ENCODE measurements at places on chromosomes 5 and 9.

GRCh38 chr9:114369216-114370130, 18.3 kb downstream of the AKNA start:
- no peak for DNase-seq

- DNase-seq, result no peak
Measured at GRCh38 chr5:16617274-16617968, 624 bp upstream of the RETREG1 start.

- DNase-seq, result peak; percentile 20
Measured at GRCh38 chr5:103041071-103041676, 78.8 kb downstream of the GIN1 start.

GRCh38 chr5:73499187-73499586, 945 bp downstream of the BTF3 start:
- no peak for DNase-seq

- no peak for DNase-seq
Measured at GRCh38 chr5:149778303-149779123, 48.4 kb downstream of the PPARGC1B start.

DNA sequence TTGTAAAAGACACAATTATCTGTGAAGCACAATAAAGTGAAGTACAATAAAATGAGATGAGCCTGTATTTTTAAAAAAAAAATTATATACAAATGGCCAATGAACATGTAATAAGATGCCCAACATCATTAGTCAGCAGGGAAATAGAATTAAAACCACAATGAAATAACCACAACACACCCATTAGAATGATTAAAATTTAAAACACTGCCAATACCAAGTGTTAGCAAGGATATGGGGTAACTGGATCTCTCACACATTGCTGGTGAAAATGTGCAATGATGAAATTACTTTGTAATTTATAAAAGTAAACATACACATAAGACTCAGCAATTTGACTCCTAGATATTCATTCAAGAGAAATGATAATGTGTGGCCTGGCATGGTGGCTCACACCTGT, 62.8 kb downstream of the SHOC1 start:
- no peak for DNase-seq

GRCh38 chr9:110700953-110701352, 32.4 kb downstream of the MUSK start:
- DNase-seq, result no peak

DNA sequence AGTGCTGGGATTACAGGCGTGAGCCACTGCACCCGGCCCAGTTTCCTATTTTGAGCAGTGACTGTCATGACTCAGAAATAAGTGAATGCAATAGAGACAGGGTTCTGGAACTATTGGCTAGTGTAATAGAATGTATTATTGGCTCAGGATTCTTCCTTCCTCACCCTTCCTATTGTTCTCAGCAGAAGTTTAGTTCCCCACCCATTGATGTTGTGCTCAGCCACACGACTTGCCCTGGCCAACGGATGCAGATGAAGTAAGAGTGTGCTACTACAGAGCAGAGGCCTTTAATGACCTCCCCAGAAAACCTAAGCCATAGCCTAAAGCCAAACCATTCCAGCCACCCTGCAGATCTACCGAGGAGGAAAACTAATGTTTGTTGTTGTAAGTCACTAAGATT, 287.9 kb downstream of the AGTPBP1 start:
- DNase-seq, result no peak

DNA sequence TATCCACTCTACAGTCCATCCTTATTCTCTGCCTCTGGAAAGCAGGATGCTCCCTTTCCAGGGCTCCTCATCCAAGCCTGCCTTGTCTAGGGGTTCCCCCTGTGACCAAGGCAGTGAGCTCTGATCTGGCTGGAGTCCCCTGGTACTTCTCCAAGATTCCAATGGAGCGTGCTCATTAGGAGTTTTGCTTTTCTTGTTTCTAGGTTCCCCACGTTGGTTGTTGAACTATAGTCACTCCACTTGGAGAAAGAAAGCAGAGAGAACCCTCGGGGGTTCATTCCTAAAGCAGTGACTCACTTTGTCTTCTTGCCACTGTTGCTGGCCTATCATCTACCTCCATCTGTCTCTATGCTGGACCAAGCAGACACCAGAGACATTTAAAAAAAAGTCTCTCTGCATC, 192.6 kb downstream of the TLE4 start:
- no peak for DNase-seq

- DNase-seq, result no peak
Measured at GRCh38 chr9:78443946-78444345, 147.0 kb downstream of the PSAT1 start.

DNA sequence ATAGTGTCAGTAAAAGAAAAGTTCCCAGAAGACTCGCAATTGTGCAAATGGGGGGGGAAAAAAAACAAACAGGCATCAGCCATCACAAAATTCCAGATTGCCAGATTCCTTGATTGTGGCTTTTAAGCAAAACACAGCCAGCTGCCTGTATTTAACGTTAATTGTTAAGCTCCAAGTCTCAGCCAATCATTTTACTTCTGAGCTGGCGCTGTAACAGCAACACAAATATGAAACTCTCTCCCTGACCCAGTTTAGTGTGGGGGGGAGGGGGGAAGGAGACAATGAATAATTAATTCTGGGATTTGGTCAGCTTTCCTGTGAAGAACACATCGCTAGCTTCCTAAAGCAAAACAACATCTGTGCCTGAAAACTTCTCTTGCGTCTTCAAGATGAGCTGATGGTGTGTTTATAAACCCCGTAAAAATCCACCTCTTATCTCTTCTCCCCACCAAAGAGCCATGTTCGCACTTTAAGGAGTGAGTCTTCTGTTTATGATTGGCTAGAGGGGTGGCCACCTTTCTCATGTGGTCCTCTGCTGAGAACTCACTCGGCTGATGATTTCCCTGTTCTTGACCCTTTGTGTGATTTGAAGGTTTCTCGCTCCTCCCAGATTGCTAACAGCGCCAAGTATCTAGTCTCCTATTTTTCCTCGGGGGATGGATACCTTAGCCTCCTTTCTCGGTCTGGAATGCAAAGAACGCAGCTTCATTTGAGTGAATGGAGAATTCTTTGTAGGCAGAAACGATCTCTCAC, 160.2 kb upstream of the DAPK1 start:
- DNase-seq, result no peak

DNA sequence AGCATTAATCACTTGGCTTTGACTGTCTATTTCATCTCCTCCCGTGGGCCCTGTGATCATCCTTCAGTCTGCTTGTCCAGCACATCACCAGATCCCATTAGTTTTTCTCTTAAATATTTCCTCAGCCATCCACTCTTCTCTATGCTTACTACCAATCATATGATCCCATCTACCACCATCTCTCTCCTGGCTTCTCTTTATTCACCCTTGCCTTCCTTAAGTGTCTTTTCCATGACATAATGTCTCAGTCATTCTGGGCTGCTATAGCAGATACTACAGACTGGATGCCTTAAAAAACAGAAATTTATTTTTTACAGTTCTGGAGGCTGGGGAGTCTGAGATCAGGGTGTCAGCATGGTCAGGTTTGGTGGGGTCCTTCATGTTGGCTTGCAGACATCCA, 208.4 kb upstream of the PPP1R2B start:
- DNase-seq, result no peak

- DNase-seq, result no peak
Measured at GRCh38 chr5:4419281-4419680, 720.8 kb upstream of the ADAMTS16 start.

- peak; percentile 72 for DNase-seq
Measured at GRCh38 chr9:108444400-108445358, 411.1 kb downstream of the ACTL7B start.

GRCh38 chr5:162174358-162174974, 106.9 kb downstream of the GABRG2 start:
- no peak for DNase-seq

DNA sequence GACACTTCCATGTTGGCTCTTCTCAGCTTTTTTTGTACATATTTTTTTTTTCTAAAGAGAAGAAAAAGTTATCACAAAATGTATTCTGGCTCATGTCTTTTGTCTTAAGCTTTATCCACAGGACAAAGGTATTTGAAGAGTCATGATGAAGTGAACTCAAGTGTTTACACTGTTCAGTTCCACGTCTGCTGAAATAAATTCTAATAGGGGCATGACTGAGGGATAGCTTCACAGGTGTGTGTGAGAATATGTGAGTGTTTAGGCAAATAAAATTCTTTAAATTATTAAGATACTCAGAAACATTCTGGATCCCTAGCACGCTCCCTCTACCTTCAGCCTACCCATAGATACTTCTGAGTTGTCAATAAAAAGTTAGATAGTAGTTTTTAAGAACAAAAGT, 59.8 kb downstream of the BAAT start:
- DNase-seq, result peak; percentile 70

DNA sequence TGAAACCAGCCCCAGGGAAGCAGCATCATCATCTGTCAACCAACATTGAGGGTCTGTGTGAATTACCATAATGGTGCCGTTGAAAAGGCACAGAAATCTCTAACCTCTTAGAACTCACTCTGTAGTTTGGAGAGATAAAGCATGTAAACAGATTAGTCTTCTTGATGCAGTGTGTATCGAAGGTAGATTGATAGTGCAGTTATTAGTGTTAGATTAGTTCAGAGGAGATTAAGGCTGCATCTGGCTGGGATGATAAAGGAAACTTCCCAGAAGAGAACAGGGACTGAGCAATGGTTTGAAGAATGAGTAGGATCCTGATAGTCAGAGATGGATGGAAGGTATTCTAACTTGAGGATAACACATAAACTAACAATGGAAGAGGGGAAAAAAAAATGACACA, 651.5 kb downstream of the TLE1 start:
- no peak for DNase-seq

GRCh38 chr5:148684528-148684927, 30.2 kb upstream of the HTR4 start:
- DNase-seq, result no peak

GRCh38 chr9:89794918-89795317, 190.1 kb downstream of the GADD45G start:
- DNase-seq, result no peak

- DNase-seq, result no peak
Measured at GRCh38 chr5:157864067-157864466, 5.1 kb upstream of the CLINT1 start.

DNA sequence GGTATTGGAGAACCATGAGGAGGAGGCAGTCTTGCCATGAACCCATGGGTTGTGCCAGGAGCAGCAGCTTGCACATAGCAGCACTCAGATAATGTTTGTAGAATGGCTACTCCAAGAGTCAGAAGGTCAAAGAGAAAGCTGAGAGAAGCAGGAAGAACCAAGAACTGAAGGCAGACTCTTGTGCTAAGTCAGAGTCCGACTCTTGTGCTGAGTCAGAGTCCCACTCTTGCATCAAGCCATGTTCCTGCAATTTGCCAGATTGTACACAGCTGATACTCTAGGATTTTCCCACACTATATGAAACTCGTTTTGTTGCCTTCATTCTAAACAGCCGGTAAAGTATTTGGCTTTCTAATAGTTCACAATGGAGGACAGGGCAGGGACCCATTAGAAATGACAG, 26.2 kb upstream of the HSPA9 start:
- DNase-seq, result no peak

DNA sequence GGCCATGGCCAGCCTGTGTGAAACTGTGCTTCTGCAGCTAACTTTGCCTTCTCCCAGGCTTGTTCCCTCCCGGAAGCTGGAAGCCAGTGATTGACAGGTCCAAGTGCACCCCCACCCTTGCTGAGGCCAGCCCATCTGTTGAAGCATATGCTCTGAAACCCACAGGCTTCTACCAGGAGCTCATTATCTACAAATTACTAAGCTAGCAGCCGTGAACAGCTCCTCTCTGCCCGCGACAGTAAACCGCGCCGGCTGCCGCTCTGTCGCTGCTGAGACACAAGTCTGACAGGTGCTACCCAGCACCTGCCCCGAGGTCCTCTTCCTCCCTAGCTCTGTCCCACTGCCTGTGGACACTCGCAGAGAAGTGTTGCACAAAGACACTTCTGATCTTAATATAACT, 490.9 kb downstream of the GADD45G start:
- no peak for DNase-seq

- DNase-seq, result no peak
Measured at GRCh38 chr9:114688379-114688778, 6.4 kb upstream of the TEX48 start.

DNA sequence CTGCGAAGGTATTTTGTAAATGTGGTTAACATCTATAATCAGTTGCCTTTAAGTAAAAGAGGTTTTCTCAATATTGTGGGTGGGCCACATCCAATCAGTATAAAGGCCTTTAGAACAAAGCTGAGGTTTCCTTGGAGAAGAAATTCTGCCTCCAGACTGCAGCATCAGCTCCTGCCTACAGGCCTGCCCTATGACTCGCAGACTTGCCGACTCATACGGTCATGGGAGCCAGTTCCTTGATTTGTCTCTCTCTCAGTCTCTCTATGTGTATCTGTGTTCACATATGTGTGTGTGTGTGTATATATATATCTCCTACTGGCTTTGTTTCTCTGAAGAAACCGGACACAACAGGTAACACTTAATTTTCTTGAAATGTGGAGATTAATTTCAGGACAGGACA, 45.3 kb downstream of the SLC36A1 start:
- no peak for DNase-seq

DNA sequence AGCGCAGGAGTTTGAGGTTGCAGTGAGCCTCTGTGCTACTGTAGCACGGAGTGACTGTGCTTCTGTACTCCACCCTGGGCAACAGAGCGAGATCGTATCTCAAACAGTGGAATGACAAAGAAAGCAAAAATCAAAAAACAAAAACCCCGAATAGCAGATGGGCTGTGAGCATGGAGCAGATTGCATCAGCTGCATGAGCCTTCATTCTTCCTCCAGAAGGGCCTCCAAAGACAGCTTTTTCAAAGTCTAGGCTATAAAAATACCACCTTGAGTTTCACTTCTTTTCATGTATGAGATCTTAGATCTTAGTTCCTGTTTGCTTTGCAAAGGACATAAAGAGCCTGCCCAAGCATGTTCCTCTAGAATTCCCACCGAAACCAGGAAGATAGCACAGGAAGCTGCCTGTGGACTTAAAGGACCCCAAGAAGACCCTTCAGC, 15.0 kb upstream of the HSPB3 start:
- DNase-seq, result no peak

DNA sequence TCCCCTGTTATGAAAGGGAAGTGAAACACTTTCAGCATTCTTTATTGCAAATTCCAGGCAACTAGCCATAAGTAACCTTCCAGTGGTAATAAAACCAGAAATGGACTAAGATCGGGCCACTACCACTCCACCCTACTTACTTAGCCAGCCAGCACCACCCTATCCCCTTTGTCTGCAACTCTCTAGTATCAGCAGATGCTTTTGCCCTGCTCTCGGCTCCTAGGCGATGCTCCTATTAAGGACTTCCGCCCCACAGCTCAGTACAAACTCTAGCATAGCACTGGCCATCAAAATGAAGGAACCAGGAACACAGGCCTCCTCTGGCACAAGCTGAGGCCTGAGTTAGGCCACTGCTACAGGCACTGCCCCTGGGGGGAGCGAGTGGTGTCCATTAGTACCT, 81.2 kb downstream of the GLDC start:
- DNase-seq, result no peak

GRCh38 chr5:107542831-107543231, 127.9 kb downstream of the EFNA5 start:
- DNase-seq, result peak; percentile 2

DNA sequence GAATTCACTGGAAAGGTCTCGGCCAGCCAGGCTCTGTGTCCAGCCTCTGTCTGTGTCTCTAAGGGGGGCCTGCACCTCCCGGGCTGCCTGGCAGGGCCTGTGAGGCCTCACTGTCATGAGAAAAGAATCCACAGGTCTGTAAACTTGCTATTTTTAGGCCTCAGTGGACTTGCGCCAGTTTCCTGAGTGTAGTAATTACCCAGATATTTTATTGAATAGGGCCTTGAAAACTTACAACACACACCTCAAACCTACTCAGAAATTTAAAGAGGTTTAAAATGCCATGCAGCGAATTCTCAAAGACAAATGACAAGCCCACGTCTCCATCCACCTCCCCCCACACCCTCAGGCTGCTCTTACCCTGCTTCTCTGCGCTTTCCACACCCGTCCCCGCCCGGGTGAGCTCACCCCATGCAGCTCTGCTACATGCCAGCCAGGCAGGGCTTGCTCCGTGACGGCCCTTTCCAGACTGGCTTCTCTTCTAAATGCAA, 8.8 kb upstream of the TENT4A start:
- DNase-seq, result no peak

Measured in HepG2 (cell line).